ENCODE measurements at places on chromosomes 1 and 21.

DNA sequence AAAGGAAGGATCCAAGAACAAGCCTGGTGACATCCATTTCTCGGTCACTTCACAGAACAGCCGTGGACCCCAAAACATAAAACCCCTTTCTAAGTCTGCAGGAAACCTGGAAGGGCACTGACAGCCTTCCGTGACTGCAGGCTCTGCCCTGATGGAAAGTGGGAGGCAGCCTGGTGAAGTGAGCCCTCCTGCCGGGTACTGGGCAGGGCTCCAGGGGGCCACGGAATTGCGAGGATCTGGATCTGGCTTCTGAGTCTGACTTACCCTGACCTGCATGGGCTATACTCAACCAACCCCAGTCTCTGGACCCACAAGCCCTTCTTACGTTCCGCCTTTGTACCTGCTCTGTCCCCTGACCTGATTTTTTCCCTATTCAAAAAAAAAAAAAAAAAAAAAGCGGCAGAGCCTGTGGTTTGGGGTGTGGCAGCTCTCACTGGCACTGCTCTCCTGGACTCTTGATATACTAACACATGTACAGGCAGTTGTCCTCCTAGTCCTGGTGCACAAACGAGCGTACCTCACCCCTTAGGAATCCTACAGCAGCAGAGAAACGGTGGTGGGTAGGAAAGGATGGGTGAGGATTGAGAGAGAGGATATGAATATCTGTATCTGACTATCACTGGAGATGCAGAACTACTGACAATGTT is 82.9 kb downstream of the BEND5 start:
- DNase-seq, result no peak

DNA sequence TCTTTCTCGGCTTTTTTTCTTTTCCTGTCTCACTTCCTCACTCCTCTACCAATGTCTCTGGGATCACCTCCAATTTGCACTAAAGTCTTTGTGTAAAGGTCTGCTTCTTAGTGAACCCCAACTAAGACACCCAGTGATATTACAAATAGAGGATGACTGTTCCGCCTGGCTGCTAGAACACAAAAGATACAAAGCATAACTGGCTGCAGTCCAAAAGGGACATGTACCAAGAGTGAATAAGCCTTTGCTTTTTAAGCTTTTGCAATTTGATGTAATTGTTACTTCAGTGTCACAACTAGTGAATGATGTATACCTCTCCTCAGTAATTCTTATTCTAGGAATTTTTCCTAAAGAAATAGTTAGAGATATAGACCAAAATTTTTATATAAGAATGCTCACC is 82.8 kb upstream of the BEND5 start:
- DNase-seq, result no peak

DNA sequence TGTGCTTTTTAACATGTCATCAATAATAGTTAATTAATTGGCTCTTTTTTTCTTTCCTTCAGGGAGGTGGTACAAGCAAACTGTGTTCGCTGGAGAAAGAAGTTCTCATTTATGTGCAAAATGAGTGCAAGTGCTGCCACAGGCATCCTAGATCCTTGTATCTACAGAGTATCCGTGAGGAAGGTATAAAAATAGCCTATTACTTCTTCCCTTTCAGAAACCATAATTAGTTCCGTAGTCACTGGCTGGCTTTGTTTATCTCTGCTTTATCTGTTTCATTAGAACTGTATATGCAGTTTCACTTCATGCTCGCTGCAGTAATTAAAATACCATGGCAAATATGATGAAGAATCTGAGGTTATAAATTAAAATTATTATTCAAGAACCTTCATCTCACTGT is 40.6 kb downstream of the EEIG2 start:
- no peak for DNase-seq

DNA sequence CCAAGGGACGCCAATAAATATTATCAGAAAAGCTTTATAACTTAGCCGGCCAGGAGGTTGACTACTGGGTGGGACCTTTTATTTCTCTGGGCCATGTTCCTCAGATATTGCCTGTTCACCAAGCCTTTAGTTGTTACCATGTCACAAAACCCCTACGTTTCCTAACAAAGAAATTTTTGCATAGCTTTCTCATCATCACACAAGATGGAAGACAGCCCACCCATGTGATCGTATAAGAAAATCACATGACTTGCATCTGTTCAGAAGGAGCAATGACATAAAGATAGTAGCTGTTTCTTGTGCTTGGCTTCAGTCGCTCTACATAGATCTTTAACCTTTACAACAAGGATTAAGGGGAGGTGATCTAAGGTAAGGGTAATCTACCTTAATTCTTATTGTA is 88.9 kb upstream of the NGF start:
- DNase-seq, result no peak

GRCh38 chr1:184507165-184507564 is 120.3 kb downstream of the C1orf21 start:
- no peak for DNase-seq

DNA sequence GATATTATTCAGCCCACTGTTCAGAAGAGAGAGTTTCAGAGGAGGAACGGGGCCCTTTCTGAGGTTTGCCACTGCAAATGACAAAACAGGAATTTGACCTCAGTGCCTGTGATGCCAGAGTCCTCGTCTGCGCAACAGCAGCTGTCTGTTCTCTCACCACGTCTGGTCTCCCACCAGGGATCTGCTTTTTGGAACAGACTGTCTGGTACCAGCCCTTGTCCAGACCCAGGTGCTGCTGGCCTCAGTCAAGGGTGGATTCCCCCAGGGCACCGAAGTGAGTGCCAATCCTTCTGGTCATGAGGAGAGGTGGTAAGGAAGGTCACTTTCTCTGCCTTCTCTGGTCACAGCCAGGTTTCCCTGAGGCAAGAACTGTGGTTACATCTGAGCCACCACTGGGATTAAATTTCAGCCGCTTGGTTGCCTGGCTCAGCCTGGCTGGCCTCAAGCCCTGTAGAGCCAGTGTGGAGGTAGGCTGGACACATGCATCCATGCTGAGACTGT is 2.3 kb upstream of the BCAN start:
- no peak for DNase-seq

GRCh38 chr1:66652556-66652955 is 99.7 kb upstream of the DYNLT5 start:
- no peak for DNase-seq

- no peak for DNase-seq
These were observed 14.7 kb downstream of the TFF2 start for GRCh38 chr21:42336054-42336453.

DNA sequence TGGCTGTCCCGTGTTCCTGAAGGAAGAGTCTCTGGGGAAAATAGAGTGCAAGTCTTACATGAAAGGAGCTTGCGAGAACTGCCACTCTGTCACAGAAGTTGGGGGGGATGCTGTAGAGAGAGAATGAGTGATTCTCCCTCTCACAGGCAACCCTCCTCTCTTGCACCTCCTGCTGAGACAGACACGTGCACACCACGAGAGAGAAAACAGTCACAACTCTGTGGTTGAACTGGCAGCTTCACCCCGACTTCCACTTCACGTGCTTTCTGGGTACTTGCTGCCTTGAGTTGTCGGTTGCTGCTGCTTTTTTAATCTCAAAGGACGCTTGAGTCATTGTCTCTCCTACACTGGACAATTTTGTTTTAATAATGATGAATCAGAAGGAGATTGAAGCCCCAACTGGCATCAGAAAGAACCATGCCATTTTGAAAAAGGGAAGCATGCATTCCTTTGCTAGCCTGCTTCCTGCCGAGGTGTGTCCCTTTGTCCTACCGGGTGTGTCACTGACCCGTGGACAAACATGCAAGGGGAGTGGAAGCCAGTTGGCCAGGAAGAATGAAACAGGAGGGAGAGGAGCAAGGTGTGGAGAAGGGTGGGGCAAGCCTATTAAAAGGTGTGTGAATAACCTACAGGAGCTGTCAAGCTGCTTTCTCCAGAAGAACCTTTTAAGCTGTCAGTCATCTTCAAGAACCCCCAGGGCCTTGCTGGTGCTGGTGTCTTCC is 164.2 kb downstream of the CACNA1E start:
- DNase-seq, result no peak

- DNase-seq, result no peak
These were observed 31.8 kb downstream of the LRRC52 start for GRCh38 chr1:165575468-165576099.

DNA sequence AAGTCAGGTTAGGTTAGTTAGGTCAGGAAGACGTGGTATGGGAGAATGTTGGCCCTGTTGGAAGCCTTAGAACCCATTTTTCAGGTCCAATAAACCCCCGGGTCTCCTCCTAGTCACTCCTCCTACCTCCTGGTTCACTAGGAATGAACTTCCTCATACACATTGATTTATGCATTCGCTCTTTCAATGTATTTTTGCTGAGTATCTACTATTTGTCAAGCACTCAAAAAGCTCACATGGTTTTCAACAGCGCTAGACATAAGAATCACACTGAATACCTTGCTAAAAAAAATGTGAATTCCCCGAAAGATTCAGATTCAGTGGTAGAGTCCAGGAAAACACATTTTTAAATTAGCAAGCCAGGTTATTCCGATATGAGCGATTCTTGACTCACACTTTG is 85.8 kb upstream of the LRRN2 start:
- DNase-seq, result no peak

DNA sequence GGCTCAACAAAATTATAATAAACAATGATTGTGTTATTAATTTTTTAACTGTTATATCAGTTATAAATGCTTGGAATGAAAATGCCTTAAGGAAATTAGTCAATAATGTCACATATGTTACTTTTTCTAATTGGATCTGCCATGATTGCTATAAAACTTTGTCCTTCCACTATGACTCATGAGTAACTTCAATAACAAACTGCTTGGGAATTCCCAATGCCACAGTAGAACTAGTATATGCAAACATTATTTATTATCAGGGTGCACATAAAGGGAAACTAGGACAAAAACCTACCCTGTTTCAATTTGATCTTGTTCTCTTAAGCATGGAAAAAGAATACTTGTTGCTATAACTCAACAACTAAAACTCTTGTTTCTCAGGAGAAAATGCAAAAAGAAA is 59.1 kb upstream of the PDC start:
- no peak for DNase-seq

DNA sequence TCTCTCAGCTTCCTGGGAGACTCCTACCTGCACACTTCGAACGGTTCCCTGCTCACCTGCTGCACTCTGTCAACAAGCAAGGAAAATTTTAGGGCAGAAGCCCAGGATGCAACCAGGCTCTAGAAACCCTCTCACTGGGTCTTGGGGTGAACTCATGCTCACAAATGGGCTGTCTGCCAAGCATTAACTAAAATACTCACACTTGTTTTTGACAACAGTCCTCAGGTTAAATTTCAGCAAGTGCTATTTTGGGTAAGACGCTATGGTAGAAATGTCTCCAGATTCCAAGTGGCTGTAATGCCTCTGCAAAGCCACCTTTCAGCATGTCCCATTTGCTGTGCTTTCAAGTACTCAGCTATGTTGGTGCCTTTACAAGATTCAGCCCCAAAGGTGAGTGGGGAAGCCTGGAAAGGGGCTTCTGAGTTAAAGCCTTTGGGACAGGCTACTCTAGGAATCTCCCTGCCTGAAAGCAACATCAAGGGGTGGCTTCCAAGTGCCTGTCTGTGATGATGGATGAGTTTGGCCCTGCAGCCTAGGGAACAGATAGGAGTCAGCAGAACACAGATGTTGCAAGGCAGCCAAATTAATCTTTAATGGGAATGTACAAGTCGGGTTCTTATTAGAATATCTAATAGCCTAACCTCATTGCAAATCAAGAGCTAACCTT is 211.9 kb upstream of the SPAG17 start:
- DNase-seq, result no peak

GRCh38 chr21:39052718-39053117 is 130.5 kb downstream of the PSMG1 start:
- no peak for DNase-seq

DNA sequence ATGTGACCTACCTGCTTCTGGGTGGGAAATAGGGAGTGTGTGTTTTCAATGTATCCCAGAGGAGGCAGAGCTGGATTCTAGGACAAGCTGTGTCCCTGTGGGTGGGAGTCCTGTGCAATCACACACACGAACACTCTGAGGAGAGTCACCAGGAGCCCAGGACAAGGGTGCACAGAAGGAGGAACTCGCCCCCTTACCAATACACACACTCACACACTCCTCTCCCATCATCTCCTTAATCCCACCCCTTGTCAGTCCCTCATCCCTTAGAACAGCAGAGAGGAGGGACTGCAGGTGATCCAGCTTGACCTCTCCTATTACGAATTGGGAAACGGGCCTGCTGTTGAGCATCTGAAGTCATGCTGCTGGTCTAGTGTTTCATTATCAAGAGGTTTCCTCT is 8.5 kb upstream of the MYBPHL start:
- DNase-seq, result no peak

DNA sequence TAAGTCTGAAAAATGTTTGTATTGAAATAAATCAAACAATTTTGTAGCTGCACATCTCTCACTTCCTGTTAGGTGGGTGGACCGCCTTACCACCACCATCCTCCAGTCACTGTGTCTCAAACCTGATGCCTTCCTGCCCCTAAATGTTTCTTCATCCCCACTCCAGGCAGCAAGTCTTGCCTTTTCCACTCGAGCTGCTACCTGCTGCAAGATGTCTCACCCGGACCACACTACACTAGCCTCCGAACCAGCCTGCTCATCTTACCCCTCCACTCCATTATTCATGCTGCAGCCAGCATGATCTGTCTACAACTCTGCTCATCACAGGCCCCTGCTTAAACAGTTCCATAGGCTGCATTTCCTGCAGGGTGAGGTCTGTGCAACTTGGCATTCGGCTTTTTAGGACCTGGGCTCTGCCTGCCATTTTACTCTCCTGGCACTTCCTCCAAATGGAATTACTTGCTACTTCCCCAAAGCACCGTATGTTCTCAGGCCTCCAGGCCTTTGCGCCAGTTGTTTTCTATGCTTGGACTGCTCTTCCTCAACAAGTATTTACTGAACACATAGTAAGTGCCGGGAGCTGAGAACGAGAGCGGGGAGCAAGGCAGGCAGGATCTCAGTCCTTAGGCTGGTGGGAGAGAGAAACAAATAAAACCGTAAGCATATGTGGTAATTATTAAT is 5.2 kb upstream of the SF3A3 start:
- DNase-seq, result no peak

GRCh38 chr1:17696417-17697301 is 58.5 kb upstream of the ACTL8 start:
- no peak for DNase-seq

- DNase-seq, result no peak
These were observed 257.9 kb downstream of the PAPPA2 start for GRCh38 chr1:176720838-176721237.

- DNase-seq, result no peak
These were observed 21.0 kb downstream of the CFAP74 start for GRCh38 chr1:1982379-1983232.

- DNase-seq, result no peak
These were observed 253.8 kb upstream of the RAB4A start for GRCh38 chr1:229017091-229017490.

DNA sequence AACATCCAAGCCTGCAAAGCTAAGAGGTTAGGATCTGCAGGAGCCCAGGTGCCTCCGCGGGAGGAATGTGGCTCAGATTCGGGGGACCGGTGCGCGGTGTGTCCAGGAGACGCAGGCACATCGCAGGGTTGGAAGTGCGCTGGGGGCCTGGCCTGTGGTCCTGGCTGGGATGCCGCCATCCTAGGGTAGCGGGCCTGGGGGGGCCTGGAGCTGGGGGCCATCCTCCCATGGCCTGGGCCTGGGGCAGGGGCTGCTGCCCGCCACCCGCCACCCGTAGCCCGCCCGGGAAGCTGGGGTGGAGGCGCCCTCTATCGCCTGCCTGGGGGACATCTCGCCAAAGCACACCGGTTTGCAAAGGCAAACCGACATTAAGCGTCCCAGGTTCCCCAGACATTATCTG is 170.6 kb upstream of the ARHGEF16 start:
- no peak for DNase-seq

All from KG1 (cell line).